ENCODE measurements at places on chromosomes 16 and 17.

DNA sequence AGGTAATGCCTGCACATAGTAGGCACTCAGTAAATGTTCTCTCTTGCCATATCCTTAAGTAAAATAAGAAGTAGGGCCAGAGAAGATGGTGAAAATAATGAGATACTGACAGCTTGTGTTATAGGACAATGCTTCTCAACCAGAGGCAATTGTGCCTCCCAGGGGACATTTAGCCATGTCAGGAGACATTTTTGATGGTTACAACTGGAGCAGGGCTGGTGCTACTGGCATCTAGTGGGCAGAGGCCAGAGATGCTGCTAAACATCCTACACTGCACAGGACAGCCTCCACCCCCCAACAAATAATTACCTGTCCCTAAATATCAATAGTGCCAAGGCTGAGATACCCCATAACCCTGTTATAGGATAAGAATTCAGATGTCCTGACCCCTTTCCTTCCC is 1.7 kb downstream of the RAD51D start:
- DNase-seq: peak; percentile 76

DNA sequence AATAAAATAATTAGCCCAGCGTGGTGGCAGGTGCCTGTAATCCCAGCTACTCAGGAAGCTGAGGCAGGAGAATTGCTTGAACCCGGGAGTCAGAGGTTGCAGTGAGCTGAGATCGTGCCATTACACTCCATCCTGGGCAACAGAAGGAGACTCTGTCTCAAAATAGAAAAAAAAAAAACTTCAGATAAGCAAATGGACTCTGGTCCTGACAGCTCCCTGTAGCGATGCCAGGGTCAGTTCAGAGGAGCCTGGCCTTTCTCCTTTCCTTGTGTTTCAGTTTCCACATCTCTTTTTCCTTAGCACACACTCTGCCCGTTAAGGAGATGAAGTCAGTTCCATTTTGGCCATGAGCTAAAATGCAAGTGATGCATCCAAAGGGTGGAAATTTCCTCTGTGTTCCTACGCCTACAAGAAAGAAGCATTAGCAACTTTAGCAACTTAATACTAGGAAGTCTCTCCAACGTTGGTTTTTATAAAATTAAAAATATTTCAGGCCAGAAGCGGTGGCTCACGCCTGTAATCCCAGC is 11.6 kb upstream of the GRB2 start:
- DNase-seq: no peak

GRCh38 chr17:30958187-30958586 is 12.7 kb upstream of the RNF135 start:
- no peak for DNase-seq

- no peak for DNase-seq
Observed at GRCh38 chr17:27355419-27355818, 61.5 kb downstream of the WSB1 start.

- DNase-seq: no peak
Observed at GRCh38 chr17:31629696-31630470, 229.2 kb downstream of the COPRS start.
